ENCODE measurements at places on chromosomes 4 and X.

GRCh38 chr4:74682567-74683359 lies 111.6 kb downstream of the BTC start:
- DNase-seq, result no peak

- DNase-seq, result no peak
Measured at GRCh38 chrX:46209768-46210167, 335.5 kb downstream of the ZNF674 start.

- DNase-seq, result no peak
Measured at GRCh38 chrX:97797076-97797475, 913.4 kb downstream of the RPA4 start.

DNA sequence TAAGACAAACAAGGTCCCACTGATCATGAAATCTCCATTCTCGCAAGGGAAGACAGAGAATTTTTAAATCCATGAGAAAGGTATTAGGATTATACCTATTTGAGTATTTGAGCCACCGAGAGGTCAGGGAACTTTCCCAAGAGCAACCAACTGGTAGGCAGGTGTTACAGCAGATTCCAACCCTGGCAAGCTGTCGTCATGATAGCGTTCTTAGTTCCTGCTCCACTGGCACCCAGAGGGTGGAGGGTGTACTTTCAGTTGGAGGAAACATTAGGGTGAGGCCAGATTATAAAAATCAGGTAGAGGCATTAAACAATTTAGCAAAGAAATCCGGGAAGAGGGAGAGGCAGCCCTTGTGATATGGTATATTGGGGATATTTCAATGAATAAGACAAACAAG lies 23.3 kb downstream of the COQ2 start:
- no peak for DNase-seq

DNA sequence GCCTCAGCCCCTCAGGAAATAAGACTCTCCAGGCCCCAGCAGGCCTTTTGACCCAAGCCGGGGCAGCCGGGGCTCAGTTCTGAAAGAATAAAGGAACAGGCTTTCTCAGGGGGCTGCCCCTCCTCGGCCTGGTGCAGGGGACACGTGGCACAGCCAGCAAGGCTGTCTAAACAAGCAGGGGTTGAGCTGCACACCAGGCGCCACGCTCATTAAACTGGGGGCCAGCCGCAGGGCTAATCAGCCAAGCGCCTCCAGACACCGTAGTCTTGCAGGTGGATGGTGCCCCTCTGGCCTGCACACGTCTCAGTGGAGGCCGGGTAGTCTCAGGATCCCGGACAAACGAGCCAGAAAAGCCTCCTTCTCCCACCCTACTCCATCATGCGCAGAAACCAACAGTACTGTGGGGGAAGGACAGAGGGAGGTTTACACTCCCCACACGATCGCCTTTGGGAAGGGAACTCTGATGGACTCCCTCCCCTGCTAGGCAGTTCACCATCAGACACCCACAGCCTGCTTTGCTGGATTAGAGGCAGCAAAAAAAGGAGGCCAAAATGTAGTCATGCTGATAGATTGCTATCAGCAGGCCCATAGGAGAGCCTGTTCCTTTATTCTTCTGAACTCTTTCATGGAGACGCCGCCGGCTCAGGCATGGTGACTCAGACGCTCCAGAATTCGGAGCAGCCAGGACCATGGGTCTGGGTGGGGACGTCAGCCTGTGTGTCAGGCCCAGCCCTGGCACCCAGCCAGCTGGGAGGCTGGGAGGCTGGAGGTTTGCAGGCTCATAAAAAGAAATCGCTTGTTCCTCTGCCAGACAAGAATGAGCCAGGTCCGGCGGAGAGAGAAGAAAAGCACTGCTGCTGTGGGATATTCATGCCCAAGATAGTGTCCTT lies 342.4 kb downstream of the BCOR start:
- no peak for DNase-seq

DNA sequence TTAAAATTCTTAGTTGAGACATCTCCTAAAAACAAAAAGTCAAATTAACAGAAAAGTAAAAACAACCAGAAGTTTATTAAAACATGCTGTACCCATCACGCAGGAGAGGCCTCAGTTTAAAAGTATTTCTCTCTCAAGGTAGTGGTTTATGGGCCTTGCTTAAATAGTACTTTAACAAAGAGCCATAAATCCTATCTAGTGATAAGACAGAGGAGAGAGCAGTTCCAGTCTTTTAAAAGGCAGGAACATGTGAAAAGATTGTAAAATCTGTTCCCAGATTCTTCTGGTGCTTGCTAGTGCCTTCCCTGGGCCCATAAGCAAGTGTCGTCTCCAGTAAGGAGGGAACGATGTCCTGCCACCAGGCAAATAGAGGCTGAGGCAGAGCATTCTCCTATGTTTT lies 476.3 kb upstream of the ADGRL3 start:
- DNase-seq, result no peak

DNA sequence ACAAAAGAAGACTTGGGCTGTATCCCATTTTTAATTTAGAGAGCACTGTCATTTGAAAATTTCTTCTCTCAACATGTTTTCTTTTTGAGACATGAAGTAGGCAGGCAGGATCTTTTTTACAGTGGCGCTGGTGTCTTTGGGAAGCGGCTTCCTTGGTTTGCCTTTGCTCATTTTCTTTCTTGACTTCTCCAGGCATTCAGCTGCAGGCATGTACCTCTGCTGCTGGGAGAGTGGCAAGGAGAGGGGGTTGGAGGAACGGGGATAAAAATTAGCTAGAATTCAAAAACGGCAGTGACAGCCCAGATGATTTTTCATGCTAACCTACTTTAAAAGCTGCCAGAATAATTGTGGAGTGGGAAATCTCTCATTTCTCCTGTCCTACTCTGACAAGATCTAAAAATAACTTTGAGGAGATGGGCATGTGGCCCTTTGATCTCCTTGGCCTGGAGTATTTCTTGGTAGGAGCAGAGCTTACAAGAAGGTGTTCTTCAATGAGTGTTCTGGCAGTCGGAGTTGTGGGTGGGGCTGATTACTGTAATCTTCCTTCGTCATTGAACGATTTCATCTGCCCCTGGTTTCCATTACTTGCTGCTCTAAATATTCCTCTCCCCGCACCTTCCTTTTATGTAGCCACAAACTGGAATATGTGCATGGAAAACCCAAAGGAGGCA lies 54.8 kb downstream of the TBL1X start:
- DNase-seq, result no peak

DNA sequence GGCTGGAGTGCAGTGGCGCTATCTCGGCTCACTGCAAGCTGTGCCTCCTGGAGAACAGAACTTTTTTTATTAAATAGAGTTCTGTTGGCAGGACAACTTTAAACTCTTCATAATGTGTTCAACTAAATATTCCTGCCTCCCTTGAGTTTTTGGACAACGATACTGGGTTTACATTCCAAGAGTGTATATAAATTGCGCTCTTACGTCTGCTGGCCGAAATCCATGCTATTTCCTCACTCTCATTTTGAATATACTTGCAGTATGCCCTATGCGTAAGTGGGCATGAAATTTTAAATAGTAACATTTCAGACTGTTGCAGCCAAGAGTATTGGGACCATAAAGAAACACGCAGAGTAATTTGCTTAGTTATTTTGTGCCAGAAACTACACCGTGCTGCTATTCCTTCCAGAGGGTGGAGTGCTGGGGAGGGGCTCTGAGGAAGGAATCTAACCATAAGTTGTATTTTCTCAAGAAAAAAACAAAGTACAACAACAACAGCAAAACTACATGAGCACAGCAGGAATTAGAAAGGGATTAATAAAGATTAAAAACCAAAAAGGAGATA lies 480.0 kb downstream of the NLGN4X start:
- DNase-seq, result no peak

Measured in T-helper 17 cell (primary cell).